ENCODE measurements at places on chromosomes 5 and 9. TPM values are rescaled to one million over a fixed set of nuclear protein-coding genes. Genes with fewer than 3 reads are reported as not detected.

Gene IFNB1
- polyA plus RNA-seq = not detected

Gene COL5A1
- 0.43 TPM for polyA plus RNA-seq

DNA sequence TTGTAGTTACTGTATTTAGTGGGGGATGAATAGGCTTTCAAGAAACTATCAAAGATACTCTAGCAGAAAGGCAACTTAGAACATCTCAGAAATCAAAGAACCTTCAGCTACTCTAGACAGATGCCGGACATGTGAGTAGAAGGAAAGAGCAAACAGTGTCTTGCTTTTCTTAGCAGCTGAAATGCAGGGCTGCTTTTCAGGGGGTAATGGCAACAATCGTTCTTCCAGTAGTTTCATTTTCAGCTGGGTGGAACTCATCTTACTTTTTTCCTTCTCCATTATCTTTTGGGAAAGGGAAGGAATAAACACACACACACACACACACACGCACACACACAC, 281.6 kb downstream of the CRB2 start:
- no peak for DNase-seq
- peaks cover 25% of the 10 kb centered on the region for H3K4me1 ChIP-seq
- no peaks in the 10 kb centered on the region for H3K36me3 ChIP-seq
- H3K27me3 ChIP-seq = no peaks in the 10 kb centered on the region
- peak overlapping the region; percentile 11 for H3K27ac ChIP-seq

Gene CLK4
- 16.3 TPM for polyA plus RNA-seq

Gene PCDHA7
- polyA plus RNA-seq = not detected

GRCh38 chr5:103690676-103691075, 128.1 kb upstream of the NUDT12 start:
- no peak for DNase-seq
- H3K27me3 ChIP-seq = no peaks in the 10 kb centered on the region
- H3K27ac ChIP-seq = no peak overlapping the region
- H3K36me3 ChIP-seq = no peaks in the 10 kb centered on the region
- no peaks in the 10 kb centered on the region for H3K4me1 ChIP-seq
- H3K4me3 ChIP-seq = no peak overlapping the region

DNA sequence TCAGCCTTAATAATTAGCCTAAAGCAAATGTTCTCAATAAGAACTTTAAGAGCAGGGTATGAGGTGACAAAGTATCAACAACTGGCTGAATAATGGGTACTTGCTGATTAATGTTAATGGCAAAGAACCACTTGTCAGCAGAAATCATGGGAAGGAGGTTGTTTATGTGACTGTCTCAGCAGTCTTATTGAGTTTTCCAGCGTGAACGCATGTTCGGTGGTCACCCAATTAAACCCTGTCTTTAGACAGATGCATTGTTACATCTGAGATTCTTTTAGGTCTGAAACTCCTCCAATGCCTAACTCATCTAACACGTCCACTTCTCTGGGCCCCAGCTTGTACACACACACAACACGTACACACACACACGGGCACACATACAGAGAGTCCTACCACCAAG, 18.2 kb upstream of the TSSK1B start:
- H3K4me1 ChIP-seq = no peaks in the 10 kb centered on the region
- no peaks in the 10 kb centered on the region for H3K27me3 ChIP-seq
- no peak for DNase-seq

Gene IGFBPL1
- not detected for polyA plus RNA-seq

- no peak for DNase-seq
- H3K36me3 ChIP-seq = peaks cover 17% of the 10 kb centered on the region
- H3K4me1 ChIP-seq = peaks cover 24% of the 10 kb centered on the region
- H3K4me3 ChIP-seq = no peak overlapping the region
These were observed 10.9 kb downstream of the MGAT1 start for GRCh38 chr5:180791611-180792213.

Gene OR1J2
- polyA plus RNA-seq = not detected

DNA sequence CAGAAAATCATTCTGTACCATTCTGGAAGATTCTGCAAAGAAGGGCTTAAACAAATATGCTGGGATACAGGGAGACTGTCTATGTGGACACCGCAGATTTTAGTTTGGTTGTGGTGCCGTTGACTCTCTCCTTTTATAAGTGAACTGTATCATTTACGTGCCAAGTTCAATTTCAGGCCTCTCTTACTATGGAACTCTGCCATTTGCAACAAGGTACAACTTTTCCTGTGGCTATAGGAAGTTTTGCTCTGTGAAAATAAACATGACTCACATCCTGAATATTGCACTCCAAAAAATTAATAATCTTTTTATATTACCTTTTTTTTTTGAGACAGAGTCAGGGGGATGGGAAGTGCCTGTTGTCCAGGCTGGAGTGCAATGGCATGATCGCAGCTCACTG, 29.7 kb upstream of the CSNK1G3 start:
- no peak overlapping the region for H3K4me3 ChIP-seq
- no peaks in the 10 kb centered on the region for H3K27me3 ChIP-seq
- H3K27ac ChIP-seq = no peak overlapping the region
- no peaks in the 10 kb centered on the region for H3K4me1 ChIP-seq

DNA sequence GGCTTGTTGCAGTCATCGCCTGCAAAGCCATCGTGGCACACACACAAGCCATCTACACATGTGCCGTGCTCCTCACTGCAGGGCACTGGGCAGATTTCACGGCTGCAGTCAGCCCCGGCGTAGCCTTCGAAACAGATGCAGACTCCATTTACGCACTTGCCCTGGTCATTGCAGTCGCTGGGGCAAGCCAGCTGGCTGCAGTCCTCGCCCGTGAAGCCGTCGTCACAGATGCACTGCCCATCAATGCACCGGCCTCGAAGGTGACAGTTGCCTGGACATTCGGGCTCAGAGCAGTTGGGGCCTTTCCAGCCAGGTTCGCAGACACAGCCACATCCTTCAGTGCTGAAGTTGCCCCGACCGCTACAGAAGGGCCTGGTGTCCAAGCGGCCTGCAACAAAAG, 31.1 kb downstream of the TNC start:
- H3K4me1 ChIP-seq = no peaks in the 10 kb centered on the region
- no peaks in the 10 kb centered on the region for H3K27me3 ChIP-seq
- H3K36me3 ChIP-seq = no peaks in the 10 kb centered on the region
- no peak overlapping the region for H3K27ac ChIP-seq
- DNase-seq = no peak

GRCh38 chr9:38138276-38138675, 69.2 kb upstream of the SHB start:
- H3K27me3 ChIP-seq = no peaks in the 10 kb centered on the region
- no peak for DNase-seq
- H3K4me1 ChIP-seq = no peaks in the 10 kb centered on the region
- no peaks in the 10 kb centered on the region for H3K36me3 ChIP-seq
- no peak overlapping the region for H3K27ac ChIP-seq

Gene URM1
- polyA plus RNA-seq = 56.3 TPM

- no peak overlapping the region for H3K27ac ChIP-seq
- no peak for DNase-seq
- H3K4me3 ChIP-seq = no peak overlapping the region
- H3K36me3 ChIP-seq = no peaks in the 10 kb centered on the region
These were observed 259.3 kb downstream of the ROR2 start for GRCh38 chr9:91690540-91691249.

Gene FAM153A
- polyA plus RNA-seq = 0.67 TPM

GRCh38 chr5:13830536-13830935, 114.0 kb downstream of the DNAH5 start:
- H3K27me3 ChIP-seq = no peaks in the 10 kb centered on the region
- no peak overlapping the region for H3K4me3 ChIP-seq
- no peak overlapping the region for H3K27ac ChIP-seq
- no peaks in the 10 kb centered on the region for H3K4me1 ChIP-seq

Gene TLE4
- 41.6 TPM for polyA plus RNA-seq

Gene IL9
- not detected for polyA plus RNA-seq

GRCh38 chr9:124812441-124812876, 35.5 kb downstream of the OLFML2A start:
- H3K4me1 ChIP-seq = no peaks in the 10 kb centered on the region
- H3K27me3 ChIP-seq = no peaks in the 10 kb centered on the region
- no peak overlapping the region for H3K4me3 ChIP-seq
- no peak for DNase-seq

DNA sequence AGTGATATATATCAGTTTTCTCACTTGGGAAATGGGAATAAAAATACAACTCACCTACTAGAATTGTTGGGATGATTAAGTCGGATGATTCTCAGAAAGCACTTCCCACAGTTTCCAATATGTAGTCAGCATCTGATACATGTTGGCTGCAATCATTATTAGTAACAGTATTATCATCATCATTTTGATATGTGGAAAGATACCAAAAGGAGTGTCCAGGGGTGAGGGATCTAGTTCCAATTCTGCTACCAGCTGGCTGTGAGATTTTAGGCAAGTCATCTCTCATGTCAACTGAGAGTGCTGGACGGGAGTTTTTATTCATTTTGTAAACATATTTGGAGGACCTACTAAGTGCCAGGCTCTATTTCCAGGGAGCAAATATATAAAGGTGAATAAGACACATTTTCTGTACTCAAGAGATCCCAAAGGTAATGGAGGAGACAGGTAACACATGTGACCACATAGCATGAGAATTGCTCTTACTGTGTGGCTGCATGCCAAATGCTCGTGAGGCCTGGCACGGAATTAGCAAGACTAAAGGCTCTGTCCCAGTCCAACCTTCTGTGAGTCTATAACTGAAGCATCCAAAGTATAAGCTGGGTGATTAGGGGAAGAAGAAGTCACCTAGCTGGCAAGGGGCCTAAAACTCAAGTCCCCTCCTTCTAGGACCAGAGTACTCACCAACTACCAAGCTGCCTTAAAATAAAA, 83.0 kb downstream of the GRIA1 start:
- DNase-seq = no peak
- no peak overlapping the region for H3K27ac ChIP-seq
- no peaks in the 10 kb centered on the region for H3K4me1 ChIP-seq
- no peak overlapping the region for H3K4me3 ChIP-seq

DNA sequence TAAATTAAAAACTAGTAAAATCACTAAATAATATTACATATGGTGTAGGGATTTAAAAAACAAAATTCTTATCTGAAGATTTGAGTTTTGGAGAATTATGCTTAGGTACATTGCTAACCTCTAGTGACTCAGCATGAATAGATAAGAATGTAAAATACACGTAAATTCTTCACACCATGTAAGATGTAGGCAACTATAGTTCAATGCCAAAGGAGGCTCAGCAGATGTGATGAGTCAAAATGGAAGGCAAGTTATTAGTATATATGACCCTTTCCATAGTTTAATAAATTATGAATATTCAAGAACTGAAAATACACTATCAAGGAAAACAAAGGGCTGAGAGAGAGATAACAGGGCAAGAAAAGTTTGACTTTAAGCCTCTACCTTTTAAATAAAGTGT, 79.0 kb downstream of the MRPS30 start:
- no peak for DNase-seq
- no peaks in the 10 kb centered on the region for H3K27me3 ChIP-seq
- H3K36me3 ChIP-seq = no peaks in the 10 kb centered on the region
- H3K27ac ChIP-seq = no peak overlapping the region
- H3K4me1 ChIP-seq = no peaks in the 10 kb centered on the region

Gene PCDHA10
- not detected for polyA plus RNA-seq

- H3K27me3 ChIP-seq = no peaks in the 10 kb centered on the region
- no peaks in the 10 kb centered on the region for H3K36me3 ChIP-seq
- no peak overlapping the region for H3K4me3 ChIP-seq
- DNase-seq = no peak
These were observed 215.6 kb upstream of the ADAMTS16 start for GRCh38 chr5:4924577-4924976.

Gene NKD2
- not detected for polyA plus RNA-seq

- no peaks in the 10 kb centered on the region for H3K36me3 ChIP-seq
- H3K27ac ChIP-seq = no peak overlapping the region
- no peaks in the 10 kb centered on the region for H3K4me1 ChIP-seq
- no peak for DNase-seq
These were observed 164.8 kb upstream of the VCAN start for GRCh38 chr5:83306572-83307241.

DNA sequence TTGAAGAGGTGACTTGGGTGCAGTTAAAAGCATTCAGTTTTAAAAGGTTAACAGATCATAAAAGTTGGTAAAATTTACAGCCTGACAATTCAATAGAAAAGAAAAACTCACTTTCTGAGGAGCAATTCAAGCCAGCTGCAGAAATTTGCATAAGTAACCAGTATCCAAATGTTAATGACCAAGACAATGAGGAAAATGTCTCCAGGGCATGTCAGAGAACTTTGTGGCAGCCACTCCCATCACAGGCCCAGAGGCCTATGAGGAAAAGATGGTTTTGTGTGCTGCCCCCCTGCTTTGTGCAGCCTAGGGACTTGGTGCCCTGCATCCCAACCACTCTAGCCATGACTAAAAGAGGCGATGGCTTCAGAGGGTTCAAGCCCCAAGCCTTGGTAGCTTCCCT, 1406.5 kb upstream of the ACO1 start:
- H3K4me3 ChIP-seq = no peak overlapping the region
- DNase-seq = no peak
- no peaks in the 10 kb centered on the region for H3K27me3 ChIP-seq
- H3K36me3 ChIP-seq = no peaks in the 10 kb centered on the region
- no peaks in the 10 kb centered on the region for H3K4me1 ChIP-seq

GRCh38 chr5:119168401-119168800, 97.5 kb downstream of the DMXL1 start:
- H3K4me3 ChIP-seq = no peak overlapping the region
- DNase-seq = no peak
- H3K27me3 ChIP-seq = no peaks in the 10 kb centered on the region
- H3K27ac ChIP-seq = no peak overlapping the region
- H3K4me1 ChIP-seq = no peaks in the 10 kb centered on the region

All from CD8-positive, alpha-beta memory T cell (primary cell).